Activated naive CD8-positive, alpha-beta T cell treated with anti-CD3 and anti-CD28 coated beads for 36 hours (primary cell): ENCODE measurements at places on chromosomes 5 and 9. TPM values are rescaled to one million over a fixed set of nuclear protein-coding genes. Genes with fewer than 3 reads are reported as not detected.

GRCh38 chr5:57137401-57137800 lies 36.5 kb upstream of the GPBP1 start:
- no peak overlapping the region for H3K4me3 ChIP-seq
- H3K4me1 ChIP-seq, result peaks cover 2% of the 10 kb centered on the region

DNA sequence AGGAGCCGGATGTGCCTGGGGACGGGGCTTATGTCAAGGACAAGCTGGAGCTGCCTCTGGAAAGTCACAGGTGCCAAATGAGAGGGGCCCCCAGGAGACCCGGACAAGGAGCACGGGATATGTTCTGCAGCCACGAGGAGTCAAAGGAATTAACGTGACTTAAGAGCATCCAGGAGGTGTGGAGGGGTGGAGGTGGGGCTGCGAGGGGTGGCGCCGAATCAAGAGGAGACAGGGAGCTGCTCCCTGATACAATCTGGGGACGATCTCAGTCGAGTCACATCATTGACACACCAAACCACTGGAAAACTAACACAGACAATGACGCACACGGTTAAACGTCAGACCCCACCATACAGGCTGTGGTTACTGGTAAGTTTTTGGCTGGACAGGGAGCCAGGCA lies 10.4 kb downstream of the CCDC127 start:
- no peak overlapping the region for H3K4me3 ChIP-seq
- DNase-seq, result no peak
- no peak overlapping the region for H3K27ac ChIP-seq
- H3K36me3 ChIP-seq, result no peaks in the 10 kb centered on the region
- peaks cover 13% of the 10 kb centered on the region for H3K4me1 ChIP-seq

Gene JAKMIP2
- 0.98 TPM for total RNA-seq

Gene PIP5KL1
- 3.2 TPM for total RNA-seq

Gene SHB
- total RNA-seq, result 1.2 TPM

GRCh38 chr5:11324521-11325289 lies 563.7 kb upstream of the DAP start:
- no peaks in the 10 kb centered on the region for H3K27me3 ChIP-seq
- H3K4me1 ChIP-seq, result no peaks in the 10 kb centered on the region
- no peak overlapping the region for H3K27ac ChIP-seq
- H3K4me3 ChIP-seq, result no peak overlapping the region

DNA sequence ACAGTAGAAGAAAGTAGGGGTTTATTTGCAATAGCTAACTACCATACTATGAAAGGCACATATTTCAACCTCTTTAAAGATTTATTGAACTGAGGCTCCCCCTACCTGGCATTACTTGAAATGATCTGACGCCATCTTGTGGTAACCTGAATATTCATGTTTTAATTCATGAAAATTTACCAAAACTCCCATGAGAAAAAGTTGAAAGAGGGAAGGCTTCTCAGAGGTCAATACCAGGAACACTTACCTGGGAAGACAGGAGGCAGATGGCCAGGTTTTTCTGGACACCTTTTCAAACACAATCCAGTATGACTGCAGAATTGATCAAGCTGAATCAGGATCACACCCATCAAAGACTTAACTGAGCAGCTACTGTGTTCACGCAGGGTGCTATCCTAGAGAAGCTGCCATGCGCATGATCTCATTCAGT lies 9.4 kb downstream of the PRELID2 start:
- H3K27me3 ChIP-seq, result no peaks in the 10 kb centered on the region
- no peak overlapping the region for H3K27ac ChIP-seq
- no peak for DNase-seq
- H3K36me3 ChIP-seq, result no peaks in the 10 kb centered on the region
- no peaks in the 10 kb centered on the region for H3K4me1 ChIP-seq

Gene ZNF608
- total RNA-seq, result 0.12 TPM

- H3K36me3 ChIP-seq, result no peaks in the 10 kb centered on the region
- no peaks in the 10 kb centered on the region for H3K27me3 ChIP-seq
- no peaks in the 10 kb centered on the region for H3K4me1 ChIP-seq
- no peak overlapping the region for H3K27ac ChIP-seq
Observed at GRCh38 chr9:83271665-83272071, 208.7 kb upstream of the RASEF start.

Gene GALT
- total RNA-seq, result 42.4 TPM

GRCh38 chr5:58961631-58962280 lies 378.9 kb downstream of the RAB3C start:
- no peak for DNase-seq
- no peak overlapping the region for H3K27ac ChIP-seq
- no peaks in the 10 kb centered on the region for H3K36me3 ChIP-seq

DNA sequence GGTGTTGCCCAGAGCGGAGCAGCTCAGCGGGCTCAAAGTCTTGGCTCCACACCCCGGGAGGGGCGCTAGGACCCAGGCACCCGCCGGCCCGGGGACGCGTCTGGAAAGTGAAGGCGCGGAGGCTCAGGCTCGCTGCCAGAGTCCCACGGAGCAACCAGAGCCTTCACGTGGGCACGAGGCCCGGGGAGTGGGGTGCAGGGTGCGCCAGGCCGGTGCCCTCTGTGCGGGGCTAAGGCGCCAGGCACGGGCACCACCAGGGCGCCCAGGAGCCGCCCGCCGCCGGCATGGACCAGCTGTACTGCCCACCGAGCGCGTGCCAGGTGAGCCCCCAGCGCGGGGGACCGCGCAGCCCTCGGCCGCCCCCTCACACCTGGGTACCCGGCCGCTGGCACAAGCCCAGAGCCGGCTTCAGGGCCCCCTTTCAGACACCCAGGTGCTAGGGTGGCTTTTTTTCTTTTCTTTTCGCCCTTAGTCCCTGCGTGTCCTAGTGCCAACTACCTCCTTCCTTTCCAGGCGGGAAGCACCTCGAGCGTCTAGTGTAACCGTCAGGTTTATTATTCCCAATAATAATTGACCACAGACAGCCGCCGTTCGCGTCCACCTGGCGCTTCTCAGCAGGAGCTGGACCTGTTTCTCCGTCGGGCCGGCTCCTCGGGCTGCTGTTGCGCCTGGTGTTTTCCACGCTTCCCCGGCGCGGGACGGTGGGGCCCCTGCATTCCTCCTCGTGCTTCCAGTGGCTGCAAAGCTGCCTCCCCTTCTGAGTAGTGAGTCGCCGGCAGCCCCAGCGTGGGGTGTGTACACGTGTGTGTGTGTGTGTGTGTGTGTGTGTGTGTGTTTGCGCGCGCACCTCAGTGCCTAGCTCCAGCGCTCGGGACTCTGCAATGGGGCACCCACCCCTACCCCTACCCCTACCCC lies 30.1 kb upstream of the PDE8B start:
- H3K36me3 ChIP-seq, result no peaks in the 10 kb centered on the region
- H3K4me3 ChIP-seq, result peak overlapping the region; percentile 61
- peaks cover 4% of the 10 kb centered on the region for H3K4me1 ChIP-seq
- no peak for DNase-seq
- peaks cover 57% of the 10 kb centered on the region for H3K27me3 ChIP-seq

- no peaks in the 10 kb centered on the region for H3K4me1 ChIP-seq
- DNase-seq, result no peak
- peaks cover 5% of the 10 kb centered on the region for H3K27me3 ChIP-seq
- H3K36me3 ChIP-seq, result no peaks in the 10 kb centered on the region
Observed at GRCh38 chr9:81032831-81033230, 656.5 kb downstream of the TLE1 start.

- H3K27me3 ChIP-seq, result peaks cover 4% of the 10 kb centered on the region
- no peaks in the 10 kb centered on the region for H3K36me3 ChIP-seq
- no peak overlapping the region for H3K27ac ChIP-seq
- DNase-seq, result no peak
- H3K4me3 ChIP-seq, result no peak overlapping the region
Observed at GRCh38 chr5:170517411-170517810, 13.6 kb downstream of the KCNIP1 start.

DNA sequence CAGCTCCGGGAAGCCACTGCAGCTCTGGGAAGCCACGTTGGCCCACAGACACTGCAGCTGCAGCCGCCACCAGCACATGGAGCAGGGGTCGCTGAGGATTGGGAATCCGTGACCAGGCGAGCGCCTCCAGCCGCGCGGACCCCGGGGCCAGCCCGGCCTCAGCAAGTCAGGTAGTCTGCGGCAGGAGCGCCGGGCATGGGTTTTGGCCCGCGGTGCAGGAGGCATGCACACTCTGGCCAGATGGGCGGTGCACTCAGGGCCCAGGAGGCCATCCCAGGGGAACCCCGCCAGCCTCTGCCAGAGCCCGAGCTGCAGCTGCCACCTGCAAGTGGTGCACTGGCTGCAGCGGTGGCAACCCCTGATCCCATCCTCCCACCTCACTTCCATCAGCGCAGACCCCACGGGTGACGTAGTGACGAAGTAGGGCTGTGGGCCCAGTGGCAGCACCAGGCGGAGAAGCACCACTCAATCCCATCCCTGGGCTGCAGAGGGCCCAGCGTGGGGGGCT lies 368.3 kb upstream of the SPATA31A5 start:
- no peaks in the 10 kb centered on the region for H3K27me3 ChIP-seq
- DNase-seq, result no peak
- H3K4me1 ChIP-seq, result no peaks in the 10 kb centered on the region

Gene FUBP3
- 50.8 TPM for total RNA-seq

DNA sequence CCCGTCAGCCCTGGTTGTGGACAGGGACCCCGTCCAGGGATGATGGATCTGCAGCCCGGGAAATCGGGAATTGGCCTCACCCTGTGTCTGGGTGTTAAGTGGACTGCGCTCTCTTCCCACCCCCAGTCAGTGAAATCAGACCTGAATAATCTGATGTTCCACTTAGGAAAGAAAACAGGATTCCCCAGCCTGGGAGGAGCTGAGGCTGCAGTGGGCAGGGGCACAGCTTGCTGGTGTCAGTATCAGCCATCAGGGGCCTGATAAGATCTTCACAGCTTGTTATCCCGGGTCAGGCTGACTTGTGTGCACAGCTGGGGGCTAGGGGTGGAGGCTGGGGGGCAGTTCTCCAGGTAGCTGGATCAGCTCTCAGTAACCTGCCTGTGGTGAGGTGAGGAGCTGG lies 29.1 kb downstream of the LMX1B start:
- H3K27me3 ChIP-seq, result peaks cover 69% of the 10 kb centered on the region
- DNase-seq, result no peak

- DNase-seq, result no peak
- peaks cover 7% of the 10 kb centered on the region for H3K4me1 ChIP-seq
- no peaks in the 10 kb centered on the region for H3K27me3 ChIP-seq
- peaks cover 23% of the 10 kb centered on the region for H3K36me3 ChIP-seq
- H3K4me3 ChIP-seq, result no peak overlapping the region
Observed at GRCh38 chr9:33893861-33894260, 76.9 kb downstream of the UBE2R2 start.

Gene RPS14
- 2,978 TPM for total RNA-seq

Gene MUSK
- total RNA-seq, result not detected

DNA sequence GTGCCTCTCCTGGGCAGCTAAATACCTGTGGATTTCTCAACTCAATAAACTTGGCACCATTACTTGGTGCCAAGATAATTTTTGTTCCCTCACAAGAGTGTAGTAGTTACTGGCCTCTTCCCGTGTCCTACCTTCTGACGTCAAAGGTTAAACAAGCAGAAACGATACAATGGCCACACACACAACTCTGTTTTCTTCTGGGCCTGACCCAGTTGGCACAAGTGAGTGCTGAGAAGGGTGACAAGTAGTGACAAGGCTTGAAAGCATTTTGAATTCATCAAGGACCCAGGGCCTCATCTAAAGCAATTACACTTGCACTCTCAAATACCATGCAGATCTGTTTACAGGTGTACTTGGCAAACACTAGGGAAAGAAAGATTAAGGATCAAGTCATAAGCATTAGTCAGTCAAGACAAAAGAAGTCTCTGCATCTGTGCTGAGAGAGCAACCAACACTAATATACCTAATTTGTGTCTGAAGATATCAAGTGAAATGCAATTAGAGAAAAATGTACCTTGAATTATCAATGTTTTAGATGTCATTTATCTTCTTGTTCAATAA lies 30.8 kb downstream of the RASEF start:
- H3K27ac ChIP-seq, result no peak overlapping the region
- no peak overlapping the region for H3K4me3 ChIP-seq
- H3K27me3 ChIP-seq, result peaks cover 3% of the 10 kb centered on the region
- no peaks in the 10 kb centered on the region for H3K36me3 ChIP-seq
- no peak for DNase-seq

- H3K27ac ChIP-seq, result no peak overlapping the region
- no peak overlapping the region for H3K4me3 ChIP-seq
- no peak for DNase-seq
- peaks cover 4% of the 10 kb centered on the region for H3K27me3 ChIP-seq
- no peaks in the 10 kb centered on the region for H3K36me3 ChIP-seq
Observed at GRCh38 chr5:121949885-121950284, 11.9 kb upstream of the SRFBP1 start.
